Breast epithelium (tissue), 4 donors: ENCODE measurements at places on chromosomes 7 and 10. TPM values are rescaled to one million over a fixed set of nuclear protein-coding genes. Genes with fewer than 3 reads are reported as not detected.

ADGRA1 gene
- not detected for total RNA-seq

JAKMIP3 gene
- 0.16 TPM for total RNA-seq

DNA sequence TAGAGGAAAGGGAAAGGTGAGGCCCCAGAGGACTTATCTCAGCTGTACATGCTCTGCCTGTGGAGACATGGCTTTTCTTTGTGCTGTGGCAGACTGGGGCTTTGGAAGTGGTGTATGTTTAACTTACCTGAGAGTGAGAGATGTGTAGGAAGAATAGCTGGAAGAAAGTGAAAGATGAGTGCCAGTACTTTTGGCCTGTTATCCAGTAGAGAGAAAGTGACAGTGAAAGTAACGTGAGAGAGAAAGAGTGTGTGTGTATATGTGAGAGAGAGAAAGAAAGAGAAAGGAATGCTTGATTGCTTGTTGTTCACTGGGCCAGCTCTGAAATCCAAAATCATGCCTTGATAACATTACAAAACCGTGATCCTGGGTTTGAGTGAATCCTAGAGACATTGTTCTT is 25.5 kb downstream of the MTURN start:
- no peak for DNase-seq

CHAT gene
- not detected for total RNA-seq

GRCh38 chr7:73830681-73831583 is at the start of gene CLDN4:
TSS of gene CLDN4 (plus strand) at chr7:73830996. CDS start at chr7:73831202, 206 bp downstream.
- peak; percentile 96 for DNase-seq

- no peak for DNase-seq
Measured at GRCh38 chr10:113767222-113767621, 15.7 kb downstream of the PLEKHS1 start.

- no peak for DNase-seq
Measured at GRCh38 chr10:117137911-117138642, at the start of gene VAX1. TSS of gene VAX1 (minus strand) at chr10:117138270. CDS start at chr10:117138056, 214 bp downstream.

DNA sequence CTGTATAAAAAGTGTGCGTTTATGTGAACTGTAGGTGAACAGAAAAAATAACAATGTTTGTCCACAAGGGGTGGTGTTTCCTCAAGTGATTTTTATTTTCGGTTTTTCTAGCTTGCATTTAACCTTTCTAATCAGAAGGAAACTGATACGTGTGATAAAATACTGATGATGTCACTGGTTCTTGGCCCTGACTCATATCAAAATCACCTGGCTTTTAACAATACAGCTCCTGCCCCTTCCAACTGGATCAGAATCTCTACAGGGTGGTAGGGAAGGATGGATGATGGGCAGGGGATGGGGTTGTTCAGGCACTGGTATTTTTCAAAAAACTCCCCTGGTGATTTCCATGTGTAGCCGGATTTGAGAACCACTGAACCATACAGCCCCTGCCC is 10.9 kb downstream of the NPFFR1 start:
- DNase-seq: no peak

GRCh38 chr10:13942035-13942434 is 355.3 kb downstream of the PRPF18 start:
- no peak for DNase-seq

DNA sequence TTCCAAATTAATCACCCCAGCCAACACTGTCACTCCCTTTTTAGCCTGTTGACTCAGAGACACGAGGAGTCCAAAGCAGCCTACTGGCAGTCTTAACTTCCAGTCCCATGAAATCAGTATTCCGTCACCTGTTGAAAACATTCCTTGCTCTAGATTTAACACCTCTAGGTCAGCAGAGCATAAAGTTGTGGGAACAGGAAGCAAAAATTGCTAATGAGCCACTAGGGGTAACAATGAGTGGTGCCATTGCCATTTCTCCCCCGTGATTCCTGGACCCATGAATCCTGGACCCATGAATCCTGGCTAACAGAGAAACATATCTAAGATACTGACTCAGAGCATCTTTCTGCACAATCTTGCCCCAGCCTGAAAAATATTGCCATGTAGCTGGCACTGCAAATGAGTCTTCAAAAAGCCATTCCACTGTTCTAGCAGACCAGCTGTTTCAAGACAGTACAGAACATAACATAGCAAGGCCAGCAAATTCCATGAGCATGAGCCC is 252.7 kb upstream of the PTER start:
- DNase-seq: no peak

DNA sequence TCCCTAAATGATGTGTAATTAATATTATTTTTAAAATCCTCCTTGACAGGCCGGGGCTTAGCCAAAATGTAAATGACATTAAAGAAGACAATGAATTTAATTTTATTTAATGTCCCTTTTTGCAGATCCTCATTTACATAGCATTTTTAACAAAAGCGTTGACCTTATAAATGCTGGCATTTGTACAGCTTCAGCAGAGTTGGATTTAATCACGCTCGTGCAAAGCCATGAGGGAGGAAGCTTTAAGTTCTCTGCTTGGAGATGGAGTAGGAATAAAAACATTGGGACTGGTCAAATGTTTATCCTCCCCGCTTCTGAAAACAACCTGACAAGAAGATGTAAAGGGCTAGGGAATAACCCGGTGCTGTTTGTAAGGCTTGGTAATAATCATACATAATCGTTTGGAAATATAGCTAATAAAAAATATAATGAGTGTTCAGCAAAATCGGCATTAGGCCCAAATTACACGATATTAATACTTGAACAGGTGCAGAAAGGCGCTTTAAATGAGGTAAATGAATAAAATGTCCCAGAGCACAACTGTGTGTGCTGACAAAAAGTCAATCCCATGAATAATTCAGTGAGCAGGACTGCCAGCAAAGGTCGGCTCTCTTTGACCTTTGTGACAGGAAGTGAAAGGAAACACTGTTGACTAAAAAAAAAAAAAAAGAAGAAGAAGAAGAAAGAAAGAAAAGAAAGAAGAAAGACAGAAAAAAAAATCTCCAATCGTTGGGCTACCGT is 11.5 kb downstream of the EBF3 start:
- no peak for DNase-seq

DNA sequence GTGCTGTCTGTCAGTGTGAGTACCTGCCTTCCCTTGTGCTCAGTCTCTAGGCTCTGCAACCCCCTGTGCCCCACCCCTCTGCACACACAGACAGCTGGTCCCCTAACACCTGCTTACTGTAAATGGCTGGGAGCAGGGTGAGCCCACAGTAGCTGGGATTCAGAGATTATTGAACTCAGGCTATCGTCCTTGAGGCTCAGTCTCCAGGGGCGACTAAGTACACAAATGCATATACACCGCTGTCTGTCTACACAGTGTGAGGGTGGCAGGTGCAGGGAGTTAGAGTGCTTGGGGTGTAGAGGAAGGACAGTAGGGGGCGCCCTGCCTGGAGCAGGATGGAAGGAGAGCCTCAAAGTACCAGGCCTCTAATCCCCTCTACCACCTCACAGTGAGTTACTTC is 12.9 kb downstream of the UPP1 start:
- DNase-seq: no peak

GLCCI1 gene
- total RNA-seq: 29.1 TPM

CPA2 gene
- total RNA-seq: not detected

GRCh38 chr10:28559618-28560017 is 26.7 kb downstream of the WAC start:
- no peak for DNase-seq

DNA sequence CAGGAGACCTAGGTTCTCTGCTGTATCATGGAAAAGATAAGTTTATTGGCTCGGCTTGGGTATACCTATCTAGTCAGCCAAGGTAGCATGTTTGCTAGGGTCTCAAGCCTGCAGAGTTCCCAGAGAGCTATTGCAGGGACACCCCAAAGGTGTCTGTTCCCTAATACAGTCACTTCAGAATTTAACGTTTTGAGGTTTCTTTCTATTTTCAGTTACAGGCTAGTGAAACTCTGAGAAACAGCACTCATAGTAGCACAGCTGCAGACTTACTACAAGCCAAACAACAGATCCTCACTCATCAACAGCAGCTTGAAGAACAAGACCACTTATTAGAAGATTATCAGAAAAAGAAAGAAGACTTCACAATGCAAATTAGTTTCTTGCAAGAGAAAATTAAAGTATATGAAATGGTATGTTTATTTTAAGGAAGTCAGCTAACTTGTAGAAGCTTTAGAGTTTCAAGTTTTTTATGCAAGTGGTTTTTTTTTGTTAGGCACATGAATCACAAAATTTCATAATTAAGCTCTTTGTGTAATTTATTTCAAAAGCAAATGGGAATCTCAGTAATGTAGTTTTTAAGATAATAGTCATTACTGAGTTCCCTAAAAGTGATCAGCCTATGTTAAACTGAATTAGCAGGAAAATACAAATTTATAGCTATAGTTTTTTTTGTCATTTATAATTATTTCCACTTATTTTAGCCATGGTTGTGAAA is 54.9 kb downstream of the AKAP9 start:
- no peak for DNase-seq
